A549 treated with DMSO at 1 μM for 4 hours (cell line): ENCODE measurements at places on chromosomes 6 and 20. TPM values are rescaled to one million over a fixed set of nuclear protein-coding genes. Genes with fewer than 3 reads are reported as not detected.

Gene ALDH8A1
- total RNA-seq: 0.06 to 0.30 TPM (median 0.18 TPM) in 5 replicates

Gene SENP6
- 28.7 to 40.0 TPM (median 33.8 TPM) in 5 replicates for total RNA-seq

Gene PAK5
- 0.02 TPM in 1 of 5 replicates, not detected in the others for total RNA-seq

Gene COL12A1
- total RNA-seq: 5.0 to 7.4 TPM (median 6.6 TPM) in 5 replicates
